ENCODE measurements at places on chromosomes 1 and 21.

- no peak for DNase-seq
These were observed 4.3 kb upstream of the OR2C3 start for GRCh38 chr1:247540581-247540980.

GRCh38 chr1:110495926-110496600 is 22.9 kb downstream of the KCNA10 start:
- DNase-seq: peak; percentile 63

DNA sequence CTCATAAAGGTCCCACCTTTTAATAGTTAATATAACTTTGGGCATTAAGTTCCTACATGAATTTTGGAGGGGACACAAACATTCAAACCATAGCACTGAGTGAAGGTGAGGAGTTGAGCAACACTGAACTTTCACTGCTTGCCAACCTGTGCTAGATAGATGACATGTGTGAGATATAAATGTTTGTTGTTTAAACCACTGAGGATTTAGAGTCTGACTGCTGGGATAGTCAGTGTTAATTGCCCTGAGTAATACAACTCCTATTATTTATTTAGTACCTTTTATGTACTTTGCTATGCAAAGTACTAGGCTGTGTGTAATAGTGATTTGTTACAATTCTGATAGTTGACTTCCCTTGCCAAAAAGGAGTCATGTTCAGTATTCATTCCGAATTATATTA is 32.4 kb upstream of the SLC16A1 start:
- no peak for DNase-seq

GRCh38 chr1:8456308-8456912 is 138.5 kb downstream of the SLC45A1 start:
- no peak for DNase-seq

- DNase-seq: no peak
These were observed 204.6 kb downstream of the PTBP2 start for GRCh38 chr1:96926176-96926575.

- no peak for DNase-seq
These were observed 5.4 kb downstream of the TUFT1 start for GRCh38 chr1:151545542-151545941.

GRCh38 chr1:147598621-147599361 is 57.5 kb downstream of the BCL9 start:
- peak; percentile 10 for DNase-seq

- no peak for DNase-seq
These were observed 394.3 kb downstream of the NTNG1 start for GRCh38 chr1:107535091-107535490.

DNA sequence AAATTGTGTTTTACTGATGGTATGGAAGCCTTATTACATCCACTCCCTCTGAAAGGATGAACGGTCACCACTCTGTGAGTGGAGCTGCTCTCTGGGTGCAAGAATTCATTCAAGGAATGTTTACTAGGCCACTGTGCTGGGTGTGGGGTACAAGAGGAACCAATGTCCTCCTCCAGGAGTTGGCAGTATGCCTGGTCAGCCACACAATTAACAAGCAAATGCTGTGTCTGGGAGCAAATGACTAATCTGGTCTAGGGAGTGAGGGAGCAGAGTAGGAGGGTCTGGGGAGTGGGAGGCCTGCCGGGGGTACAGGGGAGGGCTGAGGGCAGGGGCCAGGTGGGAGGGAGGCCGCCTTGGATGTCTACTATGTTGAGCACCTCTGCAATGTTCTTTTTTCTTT is 27.2 kb upstream of the TDRD10 start:
- DNase-seq: no peak

DNA sequence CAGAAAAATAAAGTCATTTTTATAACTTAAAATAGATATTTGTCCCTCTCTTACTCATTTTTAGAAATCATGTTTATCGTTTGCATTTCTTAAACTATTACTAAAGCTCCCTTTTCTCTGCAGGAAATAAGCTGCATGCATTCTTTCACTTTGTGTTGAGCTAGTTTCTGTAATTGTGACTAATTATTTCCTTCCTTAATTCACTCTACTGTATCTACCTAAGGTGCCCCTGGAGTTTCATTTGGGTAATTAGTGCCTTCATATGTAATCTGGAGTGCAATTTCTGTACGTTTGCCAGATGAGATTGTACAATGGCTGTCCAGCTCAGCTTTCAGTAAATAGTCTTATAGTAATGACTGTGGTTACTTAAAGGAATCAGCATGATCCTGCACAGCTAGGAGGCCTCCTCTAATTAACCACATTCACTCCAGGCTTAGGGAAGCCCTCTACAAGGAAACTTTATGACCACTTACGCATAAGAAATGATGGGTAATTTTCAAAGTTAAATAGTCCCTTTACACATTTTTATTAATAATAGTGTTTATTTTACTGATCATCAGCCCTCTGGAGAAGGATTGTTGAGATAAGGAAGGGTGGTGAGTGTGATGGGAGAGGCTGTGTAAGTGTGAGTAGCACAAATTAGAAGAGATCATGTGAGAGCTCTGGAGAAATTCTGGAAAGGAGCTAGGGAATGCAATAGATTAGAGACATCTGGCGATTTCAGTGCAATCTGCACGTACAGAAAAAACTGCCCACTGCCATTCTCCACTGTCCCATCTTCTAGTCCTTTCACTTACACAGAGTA is 86.8 kb downstream of the LRRC8C start:
- no peak for DNase-seq

DNA sequence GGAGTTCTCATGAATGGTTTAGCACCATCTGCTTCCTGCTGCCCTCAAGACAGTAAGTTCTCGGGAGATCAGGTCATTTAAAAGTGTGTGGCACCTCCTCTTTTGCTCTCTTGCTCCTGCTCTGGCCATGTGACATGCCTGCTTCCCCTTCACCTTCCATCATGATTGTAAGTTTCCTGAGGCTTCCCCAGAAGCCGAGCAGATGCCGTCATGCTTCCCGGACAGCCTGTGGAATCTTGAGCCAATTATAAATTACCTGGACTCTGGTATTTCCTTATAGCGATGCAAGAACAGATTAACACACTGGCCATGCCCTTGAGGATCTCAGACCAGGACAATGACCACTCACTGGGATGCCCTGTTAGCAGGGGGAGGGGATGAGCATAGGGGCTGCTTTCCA is 212.3 kb downstream of the MATN1 start:
- DNase-seq: no peak

DNA sequence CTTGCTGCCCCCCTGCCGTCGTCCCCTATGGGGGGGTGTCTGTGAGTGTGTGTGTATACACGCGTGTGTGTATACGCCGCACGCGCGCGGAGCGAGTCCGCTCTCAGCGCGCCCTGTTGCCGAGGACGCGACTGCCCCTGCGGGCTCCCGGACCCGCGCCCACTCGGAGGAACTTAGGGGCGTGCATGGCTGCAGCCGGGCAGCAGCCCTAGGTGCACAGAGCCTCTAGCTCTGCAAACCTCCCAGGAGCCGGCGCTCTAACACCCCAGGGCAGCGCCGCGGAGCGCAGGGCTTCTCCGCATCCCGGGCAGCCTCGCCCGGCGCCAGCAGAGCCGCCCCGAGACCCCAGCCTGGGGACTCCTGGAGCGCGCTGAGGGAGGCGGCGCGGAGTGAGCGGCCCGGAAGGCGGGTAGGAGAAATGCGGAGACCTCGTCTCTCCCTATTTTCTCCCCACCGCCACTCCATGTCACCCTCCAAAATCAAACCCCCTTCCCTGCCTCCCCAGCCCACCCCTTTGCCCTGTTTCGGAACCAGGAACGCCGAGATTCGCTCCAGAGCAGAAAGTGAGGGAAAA is 574 bp downstream of the ITPKB start:
- DNase-seq: no peak

DNA sequence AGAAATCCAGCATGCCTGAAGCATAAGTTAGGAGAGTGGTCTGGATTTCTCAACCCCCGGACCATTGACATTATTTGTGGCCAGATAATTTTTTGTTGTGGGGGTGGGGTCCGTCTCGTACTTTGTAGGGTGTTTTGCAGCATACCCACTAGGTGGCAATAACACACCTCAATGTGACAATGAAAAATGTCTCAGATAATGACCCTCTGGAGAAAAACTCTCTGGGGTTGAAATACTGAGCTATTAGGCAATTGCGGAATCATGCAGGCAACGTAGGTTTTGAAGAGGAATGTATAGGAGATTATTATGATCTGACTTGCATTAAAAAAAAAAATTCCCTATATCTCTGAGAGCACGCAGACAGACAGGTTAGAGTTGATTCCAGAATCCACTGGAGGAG is 25.3 kb upstream of the RRP15 start:
- no peak for DNase-seq

- no peak for DNase-seq
These were observed 24.6 kb upstream of the SPAG17 start for GRCh38 chr1:118209648-118210047.

- no peak for DNase-seq
These were observed 82.8 kb downstream of the EXTL2 start for GRCh38 chr1:100811808-100812207.

GRCh38 chr1:1196431-1197187 is 9.8 kb downstream of the TNFRSF18 start:
- no peak for DNase-seq

- DNase-seq: no peak
These were observed 7.4 kb downstream of the ACADM start for GRCh38 chr1:75731881-75732280.

- DNase-seq: no peak
These were observed 602 bp upstream of the UFC1 start for GRCh38 chr1:161153176-161153575.

DNA sequence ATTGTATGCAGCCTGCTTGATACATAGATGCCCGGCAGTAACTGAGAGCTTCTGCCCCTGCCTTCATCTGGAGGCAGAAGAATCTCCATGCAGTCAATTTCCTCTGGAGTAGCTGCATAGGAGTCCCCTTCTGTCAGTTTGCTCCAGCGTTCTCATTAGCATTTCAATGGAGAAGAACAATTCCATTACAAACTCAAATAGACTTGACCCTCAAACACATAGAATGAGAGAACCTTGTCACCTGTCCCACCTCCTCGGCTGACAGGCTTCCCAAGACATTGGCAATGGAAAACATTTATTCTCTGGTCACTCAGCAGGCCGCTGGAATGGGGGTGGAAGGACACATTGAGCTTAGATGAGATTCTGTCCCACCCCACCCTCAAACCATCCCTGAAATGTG is 45.6 kb upstream of the TMEM51 start:
- DNase-seq: no peak

- no peak for DNase-seq
These were observed 52.6 kb downstream of the ABCA4 start for GRCh38 chr1:94068096-94068998.

- DNase-seq: no peak
These were observed 160.3 kb downstream of the ETS2 start for GRCh38 chr21:38965910-38966504.

GRCh38 chr1:59139396-59139795 is 157.5 kb upstream of the FGGY start:
- DNase-seq: no peak

DNA sequence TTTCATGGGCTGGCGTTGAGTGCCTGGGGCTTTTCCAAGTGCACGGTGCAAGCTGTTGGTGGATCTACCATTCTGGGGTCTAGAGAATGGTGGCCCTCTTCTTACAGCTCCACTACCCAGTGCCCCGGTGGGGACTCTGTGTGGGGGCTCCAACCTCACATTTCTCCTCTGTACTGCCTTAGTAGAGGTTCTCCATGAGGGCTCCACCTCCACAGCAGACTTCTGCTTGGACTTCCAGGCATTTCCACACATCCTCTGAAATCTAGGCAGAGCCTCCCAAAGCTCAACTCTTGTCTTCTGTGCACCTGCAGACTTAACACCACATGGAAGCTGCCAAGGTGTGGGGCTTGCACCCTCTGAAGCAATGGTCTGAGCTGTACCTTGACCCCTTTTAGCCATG is 82.1 kb downstream of the CCDC18 start:
- DNase-seq: no peak

GRCh38 chr1:182587666-182588499 is 1.2 kb downstream of the RNASEL start:
- no peak for DNase-seq

- no peak for DNase-seq
These were observed 54.7 kb upstream of the ARTN start for GRCh38 chr1:43878854-43879253.

DNA sequence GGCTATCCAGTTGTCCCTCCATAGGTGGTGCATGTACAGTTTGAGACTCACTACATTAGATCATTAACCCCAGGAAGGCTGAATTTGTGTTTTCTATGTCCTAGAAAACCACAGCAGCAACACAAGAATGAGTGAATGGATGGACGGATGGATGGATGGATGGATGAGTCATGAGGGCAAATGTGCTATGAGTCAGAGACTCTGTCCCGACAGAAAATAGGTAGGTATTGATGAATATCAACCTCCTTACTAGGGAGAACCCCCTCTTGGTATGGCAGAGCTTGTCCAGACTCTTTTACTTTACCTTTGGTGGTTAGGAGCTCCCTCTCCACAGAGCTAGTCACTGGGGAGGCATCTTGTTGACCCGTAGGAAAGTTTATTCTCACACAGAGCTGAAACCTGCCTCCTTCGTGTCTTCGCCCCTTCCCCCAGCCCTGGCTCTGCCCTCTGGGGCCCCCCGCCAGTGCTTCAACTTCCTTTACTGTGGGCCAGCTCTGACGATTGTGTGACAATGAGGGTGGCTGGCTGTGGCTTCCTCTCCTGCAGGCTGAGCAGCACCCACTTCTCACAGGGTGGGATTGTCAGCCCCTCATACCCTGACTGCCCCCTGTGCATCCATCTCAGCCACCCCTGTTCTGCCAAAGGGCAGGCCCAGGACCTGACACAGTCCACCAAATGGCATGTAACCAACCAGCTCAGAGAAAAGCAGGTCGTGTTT is 145.2 kb downstream of the FOXD2 start:
- DNase-seq: no peak

DNA sequence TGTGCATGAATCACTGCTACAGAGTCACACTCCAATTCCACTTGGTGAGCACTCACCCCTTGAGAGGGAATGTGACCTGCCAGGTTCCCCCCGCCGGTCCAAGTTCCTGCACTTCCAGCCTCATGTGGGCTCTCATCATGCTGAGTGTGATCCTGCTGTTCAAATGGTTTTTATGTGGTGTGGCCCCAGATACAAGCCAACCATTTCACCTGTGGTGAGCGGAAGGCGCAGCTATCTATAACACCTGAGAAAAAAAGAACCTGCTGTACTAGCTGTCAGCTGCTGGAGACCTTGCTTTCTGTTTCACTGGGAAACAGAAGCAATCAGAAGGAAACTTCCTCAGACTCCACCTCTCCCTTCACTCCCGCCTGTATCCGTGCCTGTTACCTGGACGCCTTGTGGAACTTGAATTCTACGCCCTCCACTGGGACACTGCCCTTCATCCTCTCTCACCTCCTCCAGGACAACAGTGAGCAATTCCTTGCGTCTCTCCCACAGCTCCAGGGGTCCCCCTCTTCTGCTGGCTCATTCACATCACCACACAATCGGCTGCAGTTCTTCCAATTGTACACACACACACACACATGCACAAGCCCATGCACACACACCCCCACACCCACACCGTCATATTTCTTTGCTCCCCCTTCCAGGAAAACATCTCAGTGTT is 64.4 kb upstream of the RPL11 start:
- no peak for DNase-seq

- DNase-seq: no peak
These were observed 1166.7 kb upstream of the B3GALT2 start for GRCh38 chr1:194353121-194353520.

DNA sequence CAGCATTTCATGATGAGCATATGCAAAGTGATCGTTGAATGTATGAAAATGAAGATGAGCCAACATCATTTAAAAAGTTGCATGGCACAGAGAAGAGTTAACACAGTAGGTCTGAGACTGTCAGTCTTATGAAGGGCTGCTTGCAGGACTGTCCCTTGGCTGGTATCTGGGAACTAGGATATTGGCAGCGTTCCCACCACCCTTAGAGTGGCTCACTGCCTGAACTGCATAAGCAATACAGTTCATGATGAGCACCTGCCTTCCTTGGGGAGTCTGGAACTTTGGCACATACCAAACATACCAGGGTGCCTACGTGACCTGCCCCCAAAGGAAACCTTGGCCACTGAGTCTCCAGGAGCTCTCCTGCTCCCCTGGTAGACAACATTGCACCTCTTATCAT is 161.8 kb downstream of the DSCAM start:
- DNase-seq: no peak
